ENCODE measurements at places on chromosomes 11 and 22. TPM values are rescaled to one million over a fixed set of nuclear protein-coding genes. Genes with fewer than 3 reads are reported as not detected.

PLEKHB1 gene
- total RNA-seq: 1.1 TPM

VSIG2 gene
- 1.4 TPM for total RNA-seq

SLC22A25 gene
- 19.1 TPM for total RNA-seq

POU2F3 gene
- not detected for total RNA-seq

OR52I1 gene
- total RNA-seq: not detected

MS4A6E gene
- total RNA-seq: not detected

KDM4D gene
- total RNA-seq: 0.80 TPM

AKIP1 gene
- total RNA-seq: 10.3 TPM

CWF19L2 gene
- 5.4 TPM for total RNA-seq

SCGB1A1 gene
- not detected for total RNA-seq

NRIP3 gene
- 0.31 TPM for total RNA-seq

GP1BB gene
- 1.3 TPM for total RNA-seq
